ENCODE measurements at places on chromosomes 12 and 14.

- H3K36me3 ChIP-seq, result no peaks in the 10 kb centered on the region
- H3K4me1 ChIP-seq, result peaks cover 28% of the 10 kb centered on the region
- H3K4me3 ChIP-seq, result no peak overlapping the region
- DNase-seq, result no peak
- peak overlapping the region; percentile 42 for H3K27ac ChIP-seq
These were observed 15.6 kb downstream of the ITPK1 start for GRCh38 chr14:93100100-93100499.

GRCh38 chr12:13275241-13276085 is 78.9 kb downstream of the EMP1 start:
- no peak overlapping the region for H3K4me3 ChIP-seq
- H3K36me3 ChIP-seq, result no peaks in the 10 kb centered on the region
- no peak overlapping the region for H3K27ac ChIP-seq
- H3K4me1 ChIP-seq, result no peaks in the 10 kb centered on the region

- H3K27ac ChIP-seq, result no peak overlapping the region
- no peak overlapping the region for H3K4me3 ChIP-seq
- no peak for DNase-seq
- H3K27me3 ChIP-seq, result peaks cover 22% of the 10 kb centered on the region
- H3K4me1 ChIP-seq, result no peaks in the 10 kb centered on the region
These were observed 1.5 kb upstream of the KCNH3 start for GRCh38 chr12:49537231-49537751.

- H3K4me3 ChIP-seq, result peak overlapping the region; percentile 73
- no peaks in the 10 kb centered on the region for H3K27me3 ChIP-seq
- peak; percentile 67 for DNase-seq
- H3K36me3 ChIP-seq, result peaks cover 5% of the 10 kb centered on the region
- H3K27ac ChIP-seq, result no peak overlapping the region
These were observed 8.5 kb downstream of the ITGB7 start for GRCh38 chr12:53198486-53199110.

DNA sequence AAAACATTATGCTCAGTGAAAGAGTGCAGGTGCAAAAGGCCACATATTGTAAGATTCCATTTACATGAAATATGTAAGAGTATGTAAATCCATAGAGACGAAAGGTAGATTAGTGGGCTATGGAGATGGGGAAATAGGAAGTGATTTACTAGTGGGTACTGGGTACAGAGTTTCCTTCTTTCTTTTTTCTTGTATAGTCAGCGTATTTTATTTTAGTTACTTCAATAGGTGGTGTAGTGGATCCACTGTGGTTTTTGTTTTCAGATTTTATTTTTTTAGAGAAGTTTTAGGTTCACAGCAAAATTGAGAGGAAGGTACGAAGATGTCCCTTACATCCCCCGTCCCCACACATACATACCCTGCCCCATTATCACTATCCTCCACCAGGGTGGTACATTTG is 6.1 kb upstream of the CIT start:
- no peak for DNase-seq
- no peak overlapping the region for H3K27ac ChIP-seq
- H3K4me3 ChIP-seq, result no peak overlapping the region
- H3K4me1 ChIP-seq, result no peaks in the 10 kb centered on the region
- peaks cover 30% of the 10 kb centered on the region for H3K27me3 ChIP-seq
- H3K36me3 ChIP-seq, result no peaks in the 10 kb centered on the region

GRCh38 chr12:94563286-94563685 is 87.1 kb downstream of the TMCC3 start:
- peaks cover 7% of the 10 kb centered on the region for H3K4me1 ChIP-seq
- H3K27me3 ChIP-seq, result peaks cover 23% of the 10 kb centered on the region
- H3K27ac ChIP-seq, result no peak overlapping the region
- H3K36me3 ChIP-seq, result no peaks in the 10 kb centered on the region

DNA sequence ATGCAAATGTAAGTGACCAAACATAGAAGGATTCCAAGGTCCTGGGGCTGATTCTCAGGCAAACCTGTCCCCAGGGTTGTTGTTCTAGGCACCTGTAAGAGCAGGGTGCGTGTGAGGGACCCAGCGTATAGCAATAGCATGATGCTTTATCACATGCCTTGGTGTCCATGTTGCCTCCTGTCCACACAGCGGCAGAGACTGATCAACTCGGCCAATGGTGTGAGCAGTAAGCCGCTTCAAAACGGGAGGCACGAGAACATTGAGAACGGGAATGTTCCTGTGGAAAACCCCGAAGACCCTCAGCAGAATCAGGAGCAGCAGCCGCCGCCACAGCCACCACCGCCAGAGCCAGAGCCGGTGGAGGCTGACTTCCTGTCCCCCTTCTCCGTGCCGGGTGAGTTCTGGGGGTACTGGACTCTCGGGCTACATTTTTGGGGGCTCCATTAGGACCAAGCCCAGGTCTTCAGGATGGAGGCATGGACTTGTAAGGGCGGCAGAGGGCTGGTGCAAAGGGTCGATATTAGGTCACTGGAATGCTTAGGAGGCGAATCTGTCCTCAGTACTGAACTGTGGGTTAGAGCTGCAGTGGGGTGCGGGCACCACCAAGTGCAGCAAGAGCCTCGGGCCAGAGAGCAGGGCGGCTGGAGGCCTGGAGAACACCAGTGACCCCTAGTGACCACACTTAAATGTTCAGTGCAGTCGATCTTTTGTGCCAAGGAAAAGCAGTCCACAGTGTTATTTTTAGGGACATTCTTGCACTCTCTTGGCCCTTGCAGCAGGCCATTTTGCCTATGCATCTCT is 57.2 kb upstream of the RIN3 start:
- peaks cover 30% of the 10 kb centered on the region for H3K4me1 ChIP-seq
- peak; percentile 70 for DNase-seq
- no peaks in the 10 kb centered on the region for H3K36me3 ChIP-seq
- H3K27ac ChIP-seq, result peak overlapping the region; percentile 31

GRCh38 chr14:99128185-99128584 is 143.8 kb downstream of the BCL11B start:
- H3K36me3 ChIP-seq, result no peaks in the 10 kb centered on the region
- no peaks in the 10 kb centered on the region for H3K27me3 ChIP-seq
- no peak overlapping the region for H3K4me3 ChIP-seq

GRCh38 chr12:47741340-47741703 is 16.0 kb upstream of the ENDOU start:
- no peak overlapping the region for H3K27ac ChIP-seq
- H3K36me3 ChIP-seq, result no peaks in the 10 kb centered on the region
- no peak for DNase-seq
- H3K4me3 ChIP-seq, result peak overlapping the region; percentile 14

DNA sequence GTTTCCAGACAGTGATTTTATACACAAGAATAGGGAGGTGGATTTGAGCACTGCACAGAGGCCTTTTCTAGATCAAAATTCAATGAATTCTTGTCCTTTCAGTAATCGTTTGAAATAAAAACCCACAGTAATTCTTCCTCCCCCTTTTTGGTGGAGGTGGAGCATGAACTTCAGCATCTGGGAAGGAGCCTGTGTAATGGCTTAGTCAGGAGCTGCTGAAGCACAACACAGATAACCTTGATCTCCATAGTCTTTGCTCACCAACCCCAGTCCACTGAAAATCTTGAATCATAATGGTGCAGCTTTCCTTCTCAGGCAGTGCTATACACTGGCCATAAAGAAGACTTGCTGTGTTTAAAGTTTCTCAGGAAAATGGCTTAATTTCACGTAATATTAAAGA is 6.4 kb upstream of the TBPL2 start:
- no peak overlapping the region for H3K4me3 ChIP-seq
- no peaks in the 10 kb centered on the region for H3K4me1 ChIP-seq

GRCh38 chr12:130461839-130462557 is 124.3 kb downstream of the PIWIL1 start:
- H3K4me1 ChIP-seq, result no peaks in the 10 kb centered on the region
- no peaks in the 10 kb centered on the region for H3K36me3 ChIP-seq
- no peak overlapping the region for H3K27ac ChIP-seq
- DNase-seq, result no peak
- no peak overlapping the region for H3K4me3 ChIP-seq
- H3K27me3 ChIP-seq, result no peaks in the 10 kb centered on the region

DNA sequence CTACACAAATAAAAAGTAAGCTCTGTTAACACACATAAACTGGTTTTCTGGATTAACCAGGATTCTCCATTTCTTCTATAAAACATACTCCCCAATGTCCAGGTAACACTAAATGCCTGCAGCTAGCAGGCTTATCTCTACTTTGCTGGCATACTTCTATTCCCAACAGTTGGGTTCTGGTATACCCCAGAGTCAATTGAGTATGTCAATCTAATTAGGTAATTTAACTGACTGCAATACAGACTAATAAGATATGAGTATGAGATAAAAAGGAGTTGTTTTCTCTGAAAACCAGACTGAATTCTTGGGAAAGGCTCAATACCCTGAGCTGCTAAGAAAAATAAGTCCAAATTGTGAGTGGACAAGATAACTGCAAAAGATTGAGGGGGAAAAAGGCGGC is 9.4 kb upstream of the NT5DC3 start:
- no peaks in the 10 kb centered on the region for H3K4me1 ChIP-seq
- H3K36me3 ChIP-seq, result no peaks in the 10 kb centered on the region
- H3K27ac ChIP-seq, result no peak overlapping the region
- H3K4me3 ChIP-seq, result no peak overlapping the region

- no peaks in the 10 kb centered on the region for H3K36me3 ChIP-seq
- H3K4me1 ChIP-seq, result no peaks in the 10 kb centered on the region
- no peak overlapping the region for H3K27ac ChIP-seq
- DNase-seq, result no peak
These were observed 2.6 kb upstream of the PPP1R1A start for GRCh38 chr12:54590978-54591591.

DNA sequence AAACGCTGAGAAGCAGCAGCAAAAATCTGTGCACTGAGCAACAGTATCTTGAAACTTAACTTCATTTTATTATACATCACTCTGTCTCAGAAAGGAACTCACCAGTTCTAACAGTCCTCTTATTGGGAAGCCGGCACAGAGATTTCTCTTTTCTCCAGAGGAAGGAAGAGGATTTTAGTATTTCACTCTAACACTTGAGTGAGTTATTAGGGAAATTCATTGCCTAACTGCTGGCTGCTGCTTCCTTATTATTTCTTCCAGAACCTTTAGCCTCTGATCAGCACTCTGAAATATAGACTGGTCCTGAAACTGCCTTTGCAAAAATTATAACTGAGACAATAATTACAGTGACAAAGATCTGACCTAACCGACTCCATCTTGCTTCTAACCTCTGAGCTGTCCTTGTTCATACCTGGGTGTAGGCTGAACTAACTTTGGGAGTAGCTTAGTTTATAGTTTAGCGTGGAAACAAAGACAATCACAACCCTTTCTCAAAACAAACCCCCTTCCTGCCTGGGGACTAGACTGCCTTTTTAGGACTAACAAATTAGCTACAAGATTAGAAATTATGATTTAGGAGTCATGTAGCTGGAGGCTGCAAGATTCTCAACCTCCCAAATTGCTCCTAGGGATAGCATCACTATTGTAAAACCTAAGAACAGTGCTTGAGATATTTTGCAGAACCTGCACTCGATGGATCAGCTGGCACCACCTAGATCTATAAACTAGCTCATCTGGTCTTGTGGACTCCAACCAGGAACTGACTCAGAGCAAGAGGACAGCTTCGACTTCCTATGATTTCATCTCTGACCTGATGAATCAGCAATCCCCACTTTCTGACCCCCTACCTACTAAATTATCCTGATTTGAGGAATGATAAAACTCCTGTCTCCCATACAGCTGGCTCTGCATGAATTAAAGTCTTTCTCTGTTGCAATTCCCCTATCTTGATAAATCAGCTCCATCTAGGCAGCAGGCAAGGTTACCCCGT is 117.5 kb downstream of the DYRK2 start:
- no peak overlapping the region for H3K4me3 ChIP-seq
- no peaks in the 10 kb centered on the region for H3K4me1 ChIP-seq
- DNase-seq, result no peak

GRCh38 chr12:47651368-47652254 is 54.2 kb downstream of the RPAP3 start:
- DNase-seq, result no peak
- peaks cover 10% of the 10 kb centered on the region for H3K4me1 ChIP-seq
- H3K4me3 ChIP-seq, result no peak overlapping the region
- H3K36me3 ChIP-seq, result no peaks in the 10 kb centered on the region
- H3K27ac ChIP-seq, result no peak overlapping the region

- H3K36me3 ChIP-seq, result no peaks in the 10 kb centered on the region
- no peak overlapping the region for H3K4me3 ChIP-seq
- H3K27ac ChIP-seq, result no peak overlapping the region
- peaks cover 5% of the 10 kb centered on the region for H3K4me1 ChIP-seq
- H3K27me3 ChIP-seq, result peaks cover 9% of the 10 kb centered on the region
These were observed 238.5 kb downstream of the CACNA1C start for GRCh38 chr12:2291182-2291832.

DNA sequence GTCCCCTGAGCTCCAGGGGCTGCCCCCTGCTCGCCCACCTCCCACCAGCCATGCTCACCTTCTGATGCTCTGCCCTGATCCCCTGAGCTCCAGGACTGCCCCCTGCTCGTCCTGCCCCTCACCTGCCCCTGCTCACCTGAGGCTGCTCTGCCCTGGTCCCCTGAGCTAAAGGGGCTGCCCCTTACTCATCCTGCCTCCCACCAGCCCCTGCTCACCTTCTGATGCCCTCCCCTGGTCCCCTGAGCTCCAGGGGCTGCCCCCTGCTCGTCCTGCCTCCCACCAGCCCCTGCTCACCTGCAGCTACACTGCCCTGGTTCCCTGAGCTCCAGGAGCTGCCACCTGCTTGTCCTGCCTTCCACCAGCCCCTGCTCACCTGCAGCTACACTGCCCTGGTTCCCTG is 247.2 kb downstream of the TMEM121 start:
- no peak for DNase-seq
- H3K27me3 ChIP-seq, result no peaks in the 10 kb centered on the region
- H3K27ac ChIP-seq, result no peak overlapping the region
- no peak overlapping the region for H3K4me3 ChIP-seq
- H3K36me3 ChIP-seq, result peaks cover 6% of the 10 kb centered on the region
- peaks cover 2% of the 10 kb centered on the region for H3K4me1 ChIP-seq

GRCh38 chr12:56775638-56776037 is 12.5 kb downstream of the HSD17B6 start:
- DNase-seq, result no peak
- no peaks in the 10 kb centered on the region for H3K4me1 ChIP-seq
- H3K4me3 ChIP-seq, result no peak overlapping the region
- H3K36me3 ChIP-seq, result no peaks in the 10 kb centered on the region
- H3K27me3 ChIP-seq, result no peaks in the 10 kb centered on the region
- no peak overlapping the region for H3K27ac ChIP-seq

GRCh38 chr12:6225630-6226001 is 25.4 kb downstream of the CD9 start:
- peaks cover 4% of the 10 kb centered on the region for H3K4me1 ChIP-seq
- H3K36me3 ChIP-seq, result no peaks in the 10 kb centered on the region
- H3K4me3 ChIP-seq, result no peak overlapping the region
- H3K27me3 ChIP-seq, result no peaks in the 10 kb centered on the region
- no peak for DNase-seq
- no peak overlapping the region for H3K27ac ChIP-seq

GRCh38 chr12:64531665-64532334 is 78.5 kb upstream of the RASSF3 start:
- H3K4me1 ChIP-seq, result no peaks in the 10 kb centered on the region
- no peak overlapping the region for H3K27ac ChIP-seq
- no peak for DNase-seq
- H3K27me3 ChIP-seq, result peaks cover 16% of the 10 kb centered on the region

- H3K27ac ChIP-seq, result no peak overlapping the region
- H3K4me1 ChIP-seq, result peaks cover 24% of the 10 kb centered on the region
- no peaks in the 10 kb centered on the region for H3K36me3 ChIP-seq
- H3K27me3 ChIP-seq, result no peaks in the 10 kb centered on the region
These were observed 95.6 kb upstream of the SLC38A2 start for GRCh38 chr12:46468160-46468559.
